ENCODE measurements at places on chromosomes 7 and 10.

- DNase-seq: no peak
Observed at GRCh38 chr7:47588704-47589225, 6.9 kb upstream of the TNS3 start.

DNA sequence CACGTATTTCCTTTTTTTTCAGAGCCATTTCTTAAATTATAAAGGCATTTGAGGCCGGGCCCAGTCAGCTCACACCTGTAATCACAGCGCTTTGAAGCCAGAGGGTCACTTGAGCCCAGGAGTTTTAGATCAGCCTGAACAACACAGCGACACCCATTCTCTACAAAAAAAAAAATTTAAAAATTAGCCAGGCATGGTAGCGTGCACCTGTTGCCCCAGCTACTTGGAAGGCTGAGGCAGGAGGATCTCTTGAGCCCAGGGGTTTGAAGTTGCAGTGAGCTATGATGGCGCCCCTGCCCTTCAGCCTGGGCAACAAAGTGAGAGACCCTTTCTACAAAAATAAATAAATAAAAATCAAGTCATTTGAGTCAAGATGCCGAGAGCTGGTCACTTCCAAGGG lies 3.0 kb downstream of the TMEM130 start:
- DNase-seq: no peak

DNA sequence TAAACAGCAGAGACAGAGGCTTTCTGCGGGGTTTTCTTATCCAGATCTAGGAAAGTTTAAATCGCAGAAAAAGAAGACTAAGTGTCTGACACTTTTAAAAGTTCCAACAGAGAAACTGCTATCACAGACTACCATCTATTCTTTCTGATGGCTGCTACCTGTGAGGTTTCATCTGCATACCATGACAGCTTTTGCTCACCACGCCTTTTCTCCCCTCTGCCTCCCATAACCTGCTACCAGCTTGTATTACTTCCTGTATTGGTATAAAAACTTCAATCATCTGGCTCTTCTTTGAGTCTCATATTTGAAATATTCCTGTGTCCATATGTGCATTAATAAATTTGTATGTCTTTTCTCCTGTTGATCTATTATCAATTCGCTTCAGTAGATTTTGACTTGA lies 34.1 kb upstream of the RTKN2 start:
- DNase-seq: no peak

- no peak for DNase-seq
Observed at GRCh38 chr7:108568801-108569380, 615 bp downstream of the THAP5 start.

- DNase-seq: no peak
Observed at GRCh38 chr7:157497367-157497743, 160.6 kb downstream of the DNAJB6 start.

DNA sequence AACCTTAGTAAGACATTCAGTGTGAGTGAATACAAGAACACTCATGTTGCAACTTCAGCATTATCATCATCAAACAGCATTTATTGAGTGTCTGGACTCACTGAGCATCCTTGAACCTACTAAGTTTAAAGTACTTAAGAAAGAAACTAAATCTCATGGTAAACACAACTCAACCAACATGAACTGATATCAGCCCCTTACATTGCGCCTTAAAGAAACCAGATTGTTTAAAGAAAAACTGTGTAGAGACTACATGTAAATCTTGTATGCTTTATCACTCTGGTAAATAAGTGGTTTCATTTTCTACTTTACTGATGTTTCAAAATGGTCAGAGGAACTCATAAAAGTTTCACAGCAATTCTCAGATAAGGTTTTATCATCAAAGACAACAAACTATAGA lies 157.5 kb upstream of the FERD3L start:
- no peak for DNase-seq

GRCh38 chr7:132906193-132906835 lies 175.6 kb downstream of the CHCHD3 start:
- no peak for DNase-seq

- no peak for DNase-seq
Observed at GRCh38 chr10:48818861-48819520, 120.6 kb downstream of the LRRC18 start.

DNA sequence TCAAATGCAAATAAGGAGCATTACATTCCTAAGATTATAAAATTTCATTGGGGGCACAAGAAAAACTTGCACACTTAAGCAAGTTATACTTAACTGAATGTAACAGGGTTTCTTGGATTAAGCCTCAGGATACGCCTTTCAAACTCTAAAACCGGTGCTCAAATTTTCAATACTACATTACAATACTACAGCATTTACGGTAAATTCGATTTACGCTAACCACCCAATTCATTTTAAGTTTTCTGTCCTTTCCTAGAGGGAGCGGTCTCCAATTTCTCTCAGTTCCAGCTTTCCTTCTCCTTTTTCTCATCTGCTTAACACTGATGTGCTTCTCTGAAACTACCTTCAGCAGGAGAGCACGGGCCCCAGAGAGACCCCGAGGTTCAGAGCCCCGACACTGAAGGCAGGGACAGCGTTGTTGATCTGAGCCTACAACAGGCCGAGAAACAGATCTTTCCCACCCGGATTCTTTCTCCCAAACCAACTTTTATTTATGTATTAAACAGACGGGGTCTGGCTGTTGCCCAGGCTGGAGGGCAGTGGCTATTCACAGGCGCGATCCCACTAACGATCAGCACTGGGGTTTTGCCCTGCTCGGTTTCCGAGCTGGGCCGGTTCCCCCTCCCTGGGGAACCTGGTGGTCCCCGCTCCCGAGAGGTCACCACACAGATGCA lies 798 bp downstream of the ZNF425 start:
- no peak for DNase-seq

Data from stimulated activated CD4-positive, alpha-beta T cell treated with anti-CD3 and anti-CD28 coated beads, Interleukin-1b, Interleukin-23, amount 100 ng/mL, for 1 hour (primary cell).